ENCODE measurements at places on chromosomes 11 and 22.

- DNase-seq, result no peak
Measured at GRCh38 chr22:24727218-24727851, 47.2 kb downstream of the PIWIL3 start.

- DNase-seq, result no peak
Measured at GRCh38 chr11:74559934-74560309, 32.5 kb upstream of the POLD3 start.

DNA sequence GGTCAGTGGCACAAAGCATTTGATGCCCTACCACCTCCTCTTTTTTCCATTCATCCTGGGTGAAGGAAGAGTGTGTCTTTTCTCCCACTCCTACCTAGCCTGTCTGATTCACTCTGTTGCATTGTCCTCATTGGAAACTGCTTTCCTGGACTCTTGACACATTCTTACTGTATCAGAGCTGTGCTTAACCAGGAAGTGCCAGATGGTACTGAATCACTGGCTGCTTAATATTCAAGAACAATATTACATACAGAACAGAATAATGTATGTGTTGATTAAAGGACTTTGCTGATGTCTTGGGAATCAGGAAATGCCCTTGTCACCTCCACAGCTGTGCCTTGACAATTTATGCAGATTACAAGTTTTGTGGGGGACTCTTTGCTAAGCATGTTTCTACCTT is 44.4 kb downstream of the SVIP start:
- no peak for DNase-seq

DNA sequence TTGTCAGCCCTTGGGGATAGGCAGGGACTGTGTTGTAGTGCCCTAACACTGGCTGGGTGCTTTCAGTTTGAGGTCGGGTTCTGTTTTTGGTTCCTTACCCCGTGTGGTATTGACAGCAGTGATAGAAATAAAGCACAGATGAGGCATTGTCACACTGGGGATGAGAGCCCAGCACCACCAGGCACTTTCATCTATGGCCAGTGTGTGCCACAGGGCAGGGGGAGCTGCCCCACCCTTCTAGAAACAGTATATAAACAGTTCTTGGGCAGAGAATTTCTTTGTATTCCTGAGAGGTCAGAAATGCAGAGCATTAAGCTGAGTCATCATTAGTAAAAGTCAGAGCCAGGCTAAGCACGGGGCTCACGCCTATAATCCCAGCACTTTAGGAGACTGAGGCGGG is 23.1 kb upstream of the CDC42EP2 start:
- no peak for DNase-seq

GRCh38 chr11:1803246-1803645 is 31.5 kb upstream of the SYT8 start:
- no peak for DNase-seq

GRCh38 chr22:36713436-36713835 is 9.9 kb upstream of the CACNG2 start:
- no peak for DNase-seq

Measured in KG1 (cell line).